ENCODE measurements at places on chromosomes 5 and 9.

GRCh38 chr9:73009649-73010288 is 56.9 kb upstream of the ALDH1A1 start:
- DNase-seq = peak; percentile 11

DNA sequence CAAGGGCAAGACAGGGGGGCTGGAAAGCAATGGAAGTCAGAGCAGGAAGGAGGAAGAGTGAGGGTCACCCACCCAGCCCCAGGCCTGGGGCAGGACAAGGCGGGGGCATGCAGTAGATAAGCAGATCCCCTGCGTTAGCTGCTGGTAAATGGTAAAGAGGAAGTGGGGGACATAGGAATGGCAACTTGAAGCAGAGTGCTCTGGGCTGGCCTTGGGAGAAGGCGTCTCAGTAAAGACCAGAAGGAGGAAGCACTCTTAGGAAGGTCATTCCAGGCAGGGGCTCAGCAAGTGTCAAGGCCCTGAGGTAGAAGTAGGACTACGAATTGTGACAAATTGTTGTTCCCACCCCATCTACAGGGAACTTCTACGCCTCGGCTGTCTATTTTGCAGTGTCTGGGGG is 15.1 kb downstream of the TCOF1 start:
- DNase-seq = peak; percentile 34

- DNase-seq = no peak
These were observed 54.6 kb downstream of the HMCN2 start for GRCh38 chr9:130319944-130320712.

GRCh38 chr5:1975406-1975715 is 92.6 kb upstream of the IRX4 start:
- no peak for DNase-seq

- no peak for DNase-seq
These were observed 42.8 kb downstream of the ANGPTL2 start for GRCh38 chr9:127079446-127080140.

DNA sequence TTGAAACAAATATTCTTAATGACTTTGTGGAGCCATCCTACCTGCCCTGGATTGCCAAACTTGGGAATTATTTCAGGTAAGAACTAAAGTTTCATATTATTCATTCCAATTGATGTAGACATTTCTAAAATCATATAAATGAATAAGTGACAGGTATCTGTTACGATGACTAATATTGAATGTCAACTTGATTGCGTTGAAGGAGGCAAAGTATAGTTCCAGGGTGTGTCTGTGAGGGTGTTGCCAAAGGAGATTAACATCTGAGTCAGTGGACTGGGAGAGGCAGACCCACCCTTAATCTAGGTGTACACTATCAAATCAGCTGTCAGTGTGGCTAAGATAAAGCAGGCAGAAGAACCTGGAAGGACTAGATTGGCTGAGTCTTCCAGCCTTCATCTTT is 1688.4 kb upstream of the CDH9 start:
- DNase-seq = no peak

GRCh38 chr5:144203750-144204596 is 33.3 kb downstream of the KCTD16 start:
- DNase-seq = peak; percentile 65

DNA sequence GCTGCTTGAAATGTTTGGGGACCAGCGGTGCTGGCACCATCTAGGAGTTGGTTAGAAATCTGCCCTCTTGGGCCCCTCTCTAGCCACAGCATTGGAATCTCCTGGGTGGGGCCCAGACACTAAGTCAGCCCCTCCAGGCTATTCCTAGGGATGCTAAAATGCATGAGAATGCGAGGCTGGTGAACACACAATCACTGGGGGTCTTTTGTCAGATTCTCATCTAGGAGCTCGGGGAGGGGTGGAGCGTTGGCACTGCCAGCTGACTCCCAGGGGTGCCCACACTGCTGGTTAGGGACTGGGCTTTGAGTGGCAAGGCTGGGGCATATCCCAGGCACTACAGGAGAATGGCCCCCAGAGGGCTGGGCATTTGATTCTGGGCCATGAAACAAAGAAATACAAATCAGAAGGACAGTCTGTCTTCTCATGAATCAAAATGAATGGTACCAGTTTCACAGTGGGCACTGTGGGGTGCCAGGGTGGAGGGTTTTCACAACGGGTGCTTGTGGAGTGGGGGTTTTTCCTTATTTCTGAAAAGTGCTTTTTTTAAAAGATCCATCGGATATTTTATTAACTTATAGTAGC is 127.8 kb upstream of the RAPGEF1 start:
- DNase-seq = no peak

DNA sequence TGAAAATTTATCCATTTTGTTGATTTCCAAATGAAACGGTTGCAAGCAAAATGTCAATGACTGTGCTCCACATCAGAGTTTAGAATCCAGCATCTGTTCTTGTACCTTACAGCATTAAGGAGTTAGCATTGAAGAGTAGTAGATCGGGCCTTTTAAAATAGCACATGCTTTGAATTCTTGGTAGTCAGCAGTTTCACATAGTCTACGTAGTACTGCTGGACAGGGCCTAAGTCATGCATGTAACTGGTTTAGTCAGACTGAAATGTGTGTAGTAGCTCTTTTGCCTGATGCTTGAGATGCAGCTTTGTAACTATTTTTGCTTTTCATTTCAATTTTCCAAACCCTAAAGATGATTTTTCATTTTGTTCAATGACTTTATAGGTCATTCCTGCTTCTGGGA is 19.8 kb downstream of the LECT2 start:
- no peak for DNase-seq

DNA sequence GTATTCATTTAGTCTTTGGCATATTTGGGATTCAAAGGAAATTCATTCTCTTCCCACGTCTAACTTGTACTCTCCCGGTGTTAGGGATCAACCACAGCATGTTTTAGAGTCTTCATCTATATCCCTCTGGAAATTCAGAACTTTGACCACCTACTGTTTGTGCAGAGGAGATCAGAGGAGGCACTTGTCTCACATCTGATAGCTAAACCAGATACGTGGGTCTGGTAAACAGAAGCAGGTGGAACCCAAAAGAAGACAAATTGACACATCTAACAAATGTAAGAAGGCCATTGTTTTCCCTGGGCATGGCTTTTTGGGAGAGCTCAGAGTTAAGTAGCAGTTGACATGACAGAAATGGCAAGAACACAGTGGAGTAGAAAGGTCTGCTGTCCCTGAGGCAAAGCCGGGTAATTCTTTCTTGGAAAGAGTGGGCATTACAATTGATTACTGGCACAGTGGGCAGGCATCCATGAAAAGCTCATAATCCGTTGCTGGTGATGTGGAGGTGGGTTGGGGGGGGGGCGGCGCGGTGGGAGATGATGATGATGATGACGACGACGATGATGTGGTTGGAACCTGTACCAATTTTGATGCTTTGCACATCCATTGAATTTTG is 27.5 kb downstream of the PIP5K1B start:
- DNase-seq = no peak

GRCh38 chr9:70030156-70030555 is 13.5 kb upstream of the MAMDC2 start:
- no peak for DNase-seq

DNA sequence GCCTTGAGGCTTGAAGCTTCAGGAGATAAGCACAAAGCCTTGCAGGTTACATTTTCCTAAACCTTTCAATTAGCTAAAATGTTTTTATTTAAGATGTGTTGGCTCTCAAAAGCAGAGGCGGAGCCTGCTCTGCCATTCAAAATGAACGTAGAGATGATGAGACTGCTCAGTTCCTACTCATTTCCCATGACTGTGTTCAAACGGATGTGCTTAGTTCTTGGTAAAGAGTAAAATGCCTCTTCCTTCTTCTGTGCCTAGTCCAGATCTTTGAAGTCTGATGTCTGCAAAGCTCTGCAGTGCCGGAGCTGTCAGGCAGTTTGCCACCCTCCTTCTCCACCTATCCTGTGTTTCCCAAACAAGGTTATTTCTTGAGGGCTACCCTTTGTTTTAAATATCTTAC is 46.3 kb upstream of the ADAMTSL1 start:
- no peak for DNase-seq

DNA sequence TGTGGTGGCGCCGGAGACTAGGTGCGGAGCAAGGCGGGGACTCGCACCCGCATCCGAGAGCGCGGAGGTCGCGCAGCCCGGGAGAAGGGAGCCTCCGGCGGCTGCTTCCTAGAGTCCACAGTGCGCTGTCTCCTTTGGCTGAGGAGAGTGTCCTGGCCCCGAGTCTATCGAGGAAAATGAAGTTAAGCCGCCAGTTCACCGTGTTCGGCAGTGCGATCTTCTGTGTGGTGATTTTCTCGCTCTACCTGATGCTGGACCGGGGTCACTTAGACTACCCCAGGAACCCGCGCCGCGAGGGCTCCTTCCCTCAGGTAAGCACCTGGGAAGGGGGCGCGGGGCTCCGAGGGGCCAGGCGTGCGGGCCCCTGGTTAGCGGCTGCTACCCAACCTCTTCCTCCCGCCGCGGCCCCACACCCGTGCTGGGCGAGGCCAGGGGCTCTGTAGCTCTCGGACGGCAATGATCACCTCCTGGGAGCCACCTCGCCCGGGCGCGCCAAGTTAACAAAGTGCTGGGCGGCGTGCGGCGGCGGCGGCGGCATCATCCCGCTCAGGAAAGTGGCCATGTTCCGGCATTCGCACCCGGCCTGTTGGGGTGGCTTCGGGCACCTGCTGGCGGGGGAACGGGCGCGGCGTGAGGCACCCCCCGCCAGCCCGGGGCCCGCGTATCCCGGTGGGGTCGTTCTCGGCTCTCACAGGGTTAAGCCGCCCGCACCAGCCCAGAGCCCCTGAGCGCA is 681 bp downstream of the MAN2A1 start:
- peak; percentile 53 for DNase-seq

DNA sequence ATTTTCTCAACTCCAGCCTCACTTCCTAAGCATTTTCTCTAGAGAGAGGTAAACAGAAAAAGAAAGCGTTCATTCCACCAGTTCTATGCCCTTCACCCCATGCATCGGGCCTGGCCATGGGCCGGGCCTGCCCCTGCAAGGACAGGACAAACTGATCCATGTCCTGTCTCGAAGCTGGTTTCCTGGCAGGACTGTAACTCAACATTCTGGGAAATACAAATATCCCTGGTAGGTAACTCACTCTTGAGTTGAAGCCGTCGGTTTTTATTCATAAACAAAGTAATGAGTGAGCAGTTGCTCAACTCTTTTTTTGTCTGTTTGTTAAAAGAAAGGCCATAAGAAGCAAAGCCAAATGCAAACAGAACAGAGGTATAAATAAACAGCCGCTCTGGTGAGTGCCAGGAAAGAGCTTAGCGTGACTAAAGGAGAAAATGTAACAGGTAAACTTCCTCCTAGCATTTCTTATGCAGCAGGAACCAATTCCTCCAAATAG is 64.4 kb upstream of the DNAH5 start:
- no peak for DNase-seq

DNA sequence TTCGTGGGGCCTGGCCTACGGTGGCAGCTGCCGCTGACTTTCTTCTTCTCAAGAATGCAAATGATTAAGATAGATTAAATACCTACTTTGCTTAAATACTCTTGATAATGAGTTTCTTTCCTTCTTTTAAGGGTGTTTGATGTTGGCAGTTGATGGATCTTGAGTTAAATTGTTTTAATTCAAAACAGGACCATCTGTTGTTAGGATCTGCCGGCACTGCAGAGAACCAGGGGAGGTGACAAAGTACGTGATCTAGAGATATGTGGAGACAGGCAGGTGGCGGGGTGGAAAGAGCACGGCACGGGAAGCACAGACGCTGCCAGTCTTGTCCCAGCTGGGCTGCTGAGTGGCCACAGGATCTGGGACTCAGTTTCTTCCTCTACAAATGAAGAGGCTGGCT is 37.9 kb downstream of the MED27 start:
- DNase-seq = no peak

GRCh38 chr9:31908891-31909480 is 475.5 kb upstream of the ACO1 start:
- DNase-seq = no peak

- no peak for DNase-seq
These were observed 8.3 kb upstream of the CMBL start for GRCh38 chr5:10315824-10316509.

GRCh38 chr5:131206772-131207171 is 36.0 kb downstream of the LYRM7 start:
- no peak for DNase-seq

DNA sequence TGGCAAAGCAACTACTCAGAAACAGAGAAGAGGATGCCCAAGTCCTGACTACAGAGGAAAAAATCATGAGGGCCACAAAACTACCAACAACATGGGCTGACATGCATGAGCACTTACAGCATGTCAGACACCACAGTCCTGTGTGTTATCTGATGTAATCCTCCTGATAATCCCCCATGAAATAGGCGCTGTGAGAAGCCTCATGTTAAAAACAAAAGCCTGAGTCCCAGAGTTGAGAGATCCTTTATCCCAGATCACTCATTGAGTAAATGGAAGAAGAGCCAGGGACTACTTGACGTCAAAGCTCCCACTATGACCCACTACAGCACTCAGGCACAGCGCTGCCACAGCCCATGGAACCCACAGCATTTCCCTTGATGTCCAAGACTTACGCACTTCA is 7.2 kb upstream of the SPOCK1 start:
- DNase-seq = no peak

- no peak for DNase-seq
These were observed 1.2 kb downstream of the MAPK9 start for GRCh38 chr5:180290568-180291233.

- DNase-seq = peak; percentile 53
These were observed 5.8 kb upstream of the IFNA1 start for GRCh38 chr9:21434202-21435014.

GRCh38 chr5:135324897-135325650 is 74.0 kb downstream of the MACROH2A1 start:
- no peak for DNase-seq

GRCh38 chr5:115738830-115739229 is 77.6 kb downstream of the CDO1 start:
- DNase-seq = no peak

DNA sequence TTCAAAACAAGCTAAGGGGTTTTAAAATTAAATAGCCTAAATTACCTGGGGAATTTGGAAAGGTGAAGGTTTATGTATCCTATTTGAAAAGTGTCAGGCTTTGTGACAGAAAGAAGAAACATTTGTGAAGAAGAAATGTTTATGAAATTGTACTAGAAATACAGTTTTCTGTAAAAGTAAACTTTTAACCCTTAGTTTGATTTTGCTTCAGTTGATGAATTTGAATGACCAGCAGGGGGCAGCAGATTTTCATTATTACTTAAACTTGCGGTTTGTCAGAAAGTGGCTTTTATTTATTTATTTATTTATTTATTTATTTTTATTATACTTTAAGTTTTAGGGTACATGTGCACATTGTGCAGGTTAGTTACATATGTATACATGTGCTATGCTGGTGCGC is 58.1 kb downstream of the NNT start:
- DNase-seq = peak; percentile 11

DNA sequence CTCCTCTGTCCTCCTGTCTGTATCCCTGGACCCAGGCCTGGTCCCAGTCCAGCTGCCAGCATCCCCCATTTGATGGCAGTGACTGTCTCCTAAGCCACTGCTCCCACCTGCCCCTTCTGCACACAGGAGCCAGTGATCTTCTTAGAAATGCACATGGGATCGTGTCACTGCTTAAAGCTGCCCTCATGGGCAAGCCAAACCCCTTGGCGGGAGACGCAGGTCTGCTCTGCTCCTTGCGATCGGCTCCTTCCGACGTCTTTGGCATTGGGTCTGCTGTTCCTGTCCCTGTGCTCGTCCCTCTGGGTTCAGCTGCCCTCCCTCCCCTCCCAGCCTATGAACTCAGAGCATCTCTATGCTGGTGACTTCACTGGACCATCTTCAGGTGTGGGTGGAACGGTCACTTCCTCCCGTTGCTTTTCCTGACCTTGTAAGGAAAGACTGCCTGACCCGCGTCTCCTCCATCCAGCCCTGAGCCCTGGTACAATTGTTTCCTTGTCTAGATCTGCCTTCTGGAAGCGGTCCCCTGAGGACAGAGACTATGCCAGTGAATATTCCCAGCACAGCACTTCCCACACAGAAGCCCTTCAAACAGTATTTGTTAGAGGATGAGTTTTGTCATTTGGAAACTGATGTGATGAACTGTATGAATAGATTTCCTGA is 116.5 kb downstream of the ZNF354C start:
- no peak for DNase-seq
